Activated CD8-positive, alpha-beta T cell treated with anti-CD3 and anti-CD28 coated beads for 36 hours (primary cell): ENCODE measurements at places on chromosomes 2 and 18. TPM values are rescaled to one million over a fixed set of nuclear protein-coding genes. Genes with fewer than 3 reads are reported as not detected.

DNA sequence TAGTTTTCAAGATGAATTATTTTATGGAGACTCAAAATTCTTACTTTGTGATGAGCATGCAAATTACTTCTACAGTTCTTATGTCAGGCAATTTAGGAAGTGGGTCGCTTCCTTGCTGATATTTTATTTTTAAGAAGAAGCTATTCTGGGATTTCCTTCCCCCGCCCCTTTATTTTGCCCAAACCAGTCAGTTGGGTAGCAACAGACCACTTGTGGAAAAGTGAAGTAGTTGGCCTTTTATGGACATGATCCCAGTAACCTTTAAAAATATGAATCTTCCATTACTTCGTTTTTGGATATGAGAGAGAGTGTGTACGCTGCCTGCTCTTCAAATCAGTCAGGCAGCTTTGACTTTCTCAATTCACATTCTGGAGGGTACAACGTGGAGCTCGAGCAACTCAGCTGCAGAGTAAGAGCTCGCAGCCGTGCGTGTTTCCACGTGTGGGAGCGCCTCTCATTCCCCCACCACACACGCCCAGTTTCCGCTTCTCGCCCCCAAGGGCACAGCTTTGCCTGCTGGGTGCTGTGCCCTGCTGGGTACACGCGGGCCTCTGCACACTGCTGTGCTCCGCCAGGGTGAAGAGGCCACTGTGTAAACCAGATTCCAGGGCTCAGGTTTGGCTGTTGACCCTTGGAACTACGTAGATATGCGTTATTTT lies 92.6 kb downstream of the ITGB1BP1 start:
- H3K27ac ChIP-seq, result no peak overlapping the region
- DNase-seq, result no peak
- H3K4me3 ChIP-seq, result no peak overlapping the region
- H3K27me3 ChIP-seq, result peaks cover 3% of the 10 kb centered on the region
- H3K36me3 ChIP-seq, result no peaks in the 10 kb centered on the region
- H3K4me1 ChIP-seq, result no peaks in the 10 kb centered on the region

CFAP65 gene
- not detected for total RNA-seq

GRCh38 chr2:20072436-20073158 lies 21.2 kb upstream of the LAPTM4A start:
- no peaks in the 10 kb centered on the region for H3K36me3 ChIP-seq
- peaks cover 9% of the 10 kb centered on the region for H3K27me3 ChIP-seq
- H3K27ac ChIP-seq, result no peak overlapping the region
- H3K4me3 ChIP-seq, result no peak overlapping the region

TMEM131 gene
- total RNA-seq, result 24.2 TPM

GRCh38 chr2:25411281-25411680 lies 69.6 kb upstream of the DNMT3A start:
- H3K4me1 ChIP-seq, result no peaks in the 10 kb centered on the region
- no peak overlapping the region for H3K4me3 ChIP-seq
- no peak for DNase-seq
- H3K27me3 ChIP-seq, result no peaks in the 10 kb centered on the region

DNA sequence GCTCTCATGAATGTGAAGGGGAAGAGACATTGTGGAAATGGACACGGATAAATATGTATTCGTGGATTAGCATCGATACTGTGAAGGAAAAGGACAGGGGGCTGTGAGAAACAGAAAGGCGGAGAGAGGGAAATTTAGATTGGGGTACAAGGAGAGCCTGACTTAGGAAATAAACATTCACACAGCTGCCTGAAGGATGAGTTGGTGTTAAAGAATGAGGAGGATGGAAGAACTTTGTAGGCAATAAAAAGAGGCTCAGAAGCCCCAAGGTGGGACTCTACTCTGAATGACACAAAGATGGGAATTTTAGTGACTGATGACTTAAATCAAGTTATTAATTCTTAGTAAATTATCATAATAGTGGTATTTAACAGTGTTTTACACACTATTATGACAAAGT lies 10.1 kb downstream of the MYO1B start:
- H3K27ac ChIP-seq, result no peak overlapping the region
- DNase-seq, result no peak
- no peak overlapping the region for H3K4me3 ChIP-seq
- no peaks in the 10 kb centered on the region for H3K36me3 ChIP-seq

GRCh38 chr2:60925994-60926740 lies 44.8 kb downstream of the REL start:
- no peak for DNase-seq
- H3K36me3 ChIP-seq, result peaks cover 59% of the 10 kb centered on the region
- no peak overlapping the region for H3K4me3 ChIP-seq
- H3K27ac ChIP-seq, result no peak overlapping the region
- H3K27me3 ChIP-seq, result no peaks in the 10 kb centered on the region

DNA sequence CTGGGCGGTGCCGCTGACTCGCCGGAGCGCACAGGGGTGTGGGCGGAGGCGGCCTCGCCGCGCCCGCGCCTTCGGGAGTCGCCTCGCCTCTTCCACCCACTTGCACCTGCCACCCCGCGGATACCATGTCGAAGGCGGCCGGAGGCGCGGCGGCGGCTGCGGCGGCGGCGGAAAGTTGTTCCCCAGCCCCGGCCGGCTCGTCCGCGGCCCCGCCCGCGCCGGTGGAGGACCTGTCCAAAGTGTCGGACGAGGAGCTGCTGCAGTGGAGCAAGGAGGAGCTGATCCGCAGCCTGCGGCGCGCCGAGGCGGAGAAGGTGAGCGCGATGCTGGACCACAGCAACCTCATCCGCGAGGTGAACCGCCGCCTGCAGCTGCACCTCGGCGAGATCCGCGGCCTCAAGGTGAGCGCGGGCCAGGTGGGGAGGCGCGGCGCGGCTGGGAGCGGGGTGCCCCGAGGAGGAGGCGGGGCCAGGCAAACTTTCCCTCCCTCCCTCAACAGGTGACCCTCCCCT lies 766 bp downstream of the CCDC85A start:
- H3K4me1 ChIP-seq, result peaks cover 6% of the 10 kb centered on the region
- peak; percentile 12 for DNase-seq
- H3K4me3 ChIP-seq, result no peak overlapping the region
- H3K27me3 ChIP-seq, result peaks cover 39% of the 10 kb centered on the region
- H3K27ac ChIP-seq, result no peak overlapping the region
- no peaks in the 10 kb centered on the region for H3K36me3 ChIP-seq

CCDC150 gene
- 10.4 TPM for total RNA-seq

GPR45 gene
- not detected for total RNA-seq

DNA sequence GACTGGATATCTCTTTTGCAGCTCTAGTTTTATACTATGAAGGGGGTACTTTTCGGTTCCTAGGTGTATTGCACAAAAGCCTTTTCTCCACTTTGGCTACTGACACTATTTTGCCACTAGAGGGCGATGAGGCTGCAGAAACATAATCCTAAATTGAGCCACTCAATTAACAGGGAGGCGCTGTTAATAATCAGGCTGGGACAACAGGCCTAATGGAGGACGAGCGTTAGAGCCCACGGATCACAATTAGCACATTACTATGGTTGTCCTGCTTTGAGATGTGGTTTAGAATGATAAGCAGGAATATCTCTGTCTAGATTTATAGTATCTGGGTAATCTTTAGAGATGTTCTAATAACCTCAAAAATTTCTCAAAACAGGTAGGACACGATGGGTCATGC lies 62.2 kb upstream of the PMAIP1 start:
- peaks cover 7% of the 10 kb centered on the region for H3K4me1 ChIP-seq
- H3K27me3 ChIP-seq, result no peaks in the 10 kb centered on the region
- no peak overlapping the region for H3K27ac ChIP-seq
- H3K36me3 ChIP-seq, result no peaks in the 10 kb centered on the region

DNA sequence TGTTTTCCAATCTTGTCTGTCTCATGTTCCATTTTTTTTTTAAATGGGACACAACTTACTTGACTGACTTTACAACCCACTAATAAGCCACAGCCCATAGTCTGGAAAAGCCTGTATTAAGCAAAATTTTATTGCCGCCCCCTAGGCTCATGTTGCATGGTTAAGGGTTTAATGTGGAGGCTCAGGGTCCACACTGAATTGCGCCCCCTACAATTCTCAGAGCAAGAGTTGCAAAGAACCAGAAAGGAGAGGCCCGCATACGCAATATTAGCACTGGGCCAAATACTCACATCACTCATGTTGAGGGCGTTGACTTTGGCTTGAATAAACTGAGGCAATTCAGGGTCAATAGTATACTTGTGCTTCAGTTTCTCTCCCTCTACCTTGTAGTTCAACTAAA lies 65.5 kb downstream of the NEB start:
- no peak for DNase-seq

DYNAP gene
- not detected for total RNA-seq

GRCh38 chr2:224847961-224848850 lies 132.0 kb upstream of the CCDC195 start:
- DNase-seq, result no peak
- peaks cover 15% of the 10 kb centered on the region for H3K4me1 ChIP-seq
- no peak overlapping the region for H3K27ac ChIP-seq
- H3K4me3 ChIP-seq, result no peak overlapping the region

DNA sequence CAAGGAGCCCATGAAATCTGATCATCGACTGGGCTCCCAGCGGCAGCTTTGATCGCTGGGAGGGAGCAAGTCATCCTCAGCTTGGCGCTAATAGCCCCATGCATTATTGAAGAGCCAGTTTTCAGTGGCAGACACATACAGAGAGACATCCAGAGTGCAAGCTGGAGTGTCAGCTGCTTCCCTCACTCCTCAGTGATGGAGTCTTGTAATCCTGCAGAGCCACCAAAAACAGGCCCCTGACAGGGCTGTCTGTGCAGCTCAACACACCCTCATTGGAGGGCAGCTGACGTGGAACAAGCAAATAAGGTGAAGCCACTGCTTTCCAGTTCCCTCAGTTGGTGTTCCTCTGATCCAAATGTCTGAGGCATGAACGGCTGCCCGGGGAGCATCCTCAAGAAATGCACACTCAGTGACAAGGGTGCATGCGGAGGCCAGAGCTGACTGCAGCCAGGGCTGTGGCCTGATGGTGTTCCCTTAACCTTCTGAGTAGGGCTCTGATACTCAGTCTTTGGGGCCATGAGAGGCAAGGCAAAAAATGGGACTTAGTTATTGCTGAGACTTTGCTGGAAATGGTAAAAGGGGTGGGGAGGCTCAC lies 97.4 kb downstream of the RHOB start:
- no peaks in the 10 kb centered on the region for H3K36me3 ChIP-seq
- no peaks in the 10 kb centered on the region for H3K27me3 ChIP-seq
- no peaks in the 10 kb centered on the region for H3K4me1 ChIP-seq
- no peak overlapping the region for H3K27ac ChIP-seq

GPC1 gene
- 0.83 TPM for total RNA-seq

GRCh38 chr2:128686497-128686859 lies 367.8 kb upstream of the HS6ST1 start:
- H3K27ac ChIP-seq, result no peak overlapping the region
- no peak overlapping the region for H3K4me3 ChIP-seq
- peaks cover 3% of the 10 kb centered on the region for H3K4me1 ChIP-seq
- no peaks in the 10 kb centered on the region for H3K27me3 ChIP-seq
- no peaks in the 10 kb centered on the region for H3K36me3 ChIP-seq
- peak; percentile 9 for DNase-seq

GRCh38 chr2:84126530-84126929 lies 332.6 kb downstream of the SUCLG1 start:
- no peak overlapping the region for H3K4me3 ChIP-seq
- H3K4me1 ChIP-seq, result no peaks in the 10 kb centered on the region
- peaks cover 7% of the 10 kb centered on the region for H3K27me3 ChIP-seq
- no peaks in the 10 kb centered on the region for H3K36me3 ChIP-seq

GRCh38 chr2:126658905-126659561 lies 3.1 kb downstream of the GYPC start:
- peak; percentile 87 for DNase-seq
- peak overlapping the region; percentile 94 for H3K27ac ChIP-seq
- H3K4me3 ChIP-seq, result peak overlapping the region; percentile 97

ZNF804A gene
- total RNA-seq, result not detected

TWSG1 gene
- 13.3 TPM for total RNA-seq

CCL20 gene
- 5.3 TPM for total RNA-seq

DNA sequence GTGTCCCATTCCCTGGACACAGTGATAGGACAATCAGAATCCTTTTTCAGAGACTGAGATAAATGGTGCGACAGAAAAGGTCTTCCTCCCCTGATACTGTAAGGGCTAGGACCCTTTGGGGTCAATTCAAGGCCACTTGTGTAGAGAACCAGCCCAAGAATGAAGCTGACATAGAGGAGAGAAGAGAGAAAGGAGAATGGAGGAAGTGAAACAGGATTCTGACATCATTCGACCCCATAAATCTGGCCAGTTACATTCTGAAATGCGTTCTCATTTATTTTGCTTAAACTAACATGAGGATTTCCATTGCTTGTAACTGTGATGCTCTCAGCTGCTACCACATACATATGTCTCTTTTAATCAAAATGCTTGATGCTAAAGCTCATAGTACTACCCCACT lies 148.1 kb downstream of the TMEM163 start:
- H3K36me3 ChIP-seq, result no peaks in the 10 kb centered on the region
- H3K27ac ChIP-seq, result no peak overlapping the region
- peaks cover 2% of the 10 kb centered on the region for H3K27me3 ChIP-seq
- no peak for DNase-seq
- no peak overlapping the region for H3K4me3 ChIP-seq

DNA sequence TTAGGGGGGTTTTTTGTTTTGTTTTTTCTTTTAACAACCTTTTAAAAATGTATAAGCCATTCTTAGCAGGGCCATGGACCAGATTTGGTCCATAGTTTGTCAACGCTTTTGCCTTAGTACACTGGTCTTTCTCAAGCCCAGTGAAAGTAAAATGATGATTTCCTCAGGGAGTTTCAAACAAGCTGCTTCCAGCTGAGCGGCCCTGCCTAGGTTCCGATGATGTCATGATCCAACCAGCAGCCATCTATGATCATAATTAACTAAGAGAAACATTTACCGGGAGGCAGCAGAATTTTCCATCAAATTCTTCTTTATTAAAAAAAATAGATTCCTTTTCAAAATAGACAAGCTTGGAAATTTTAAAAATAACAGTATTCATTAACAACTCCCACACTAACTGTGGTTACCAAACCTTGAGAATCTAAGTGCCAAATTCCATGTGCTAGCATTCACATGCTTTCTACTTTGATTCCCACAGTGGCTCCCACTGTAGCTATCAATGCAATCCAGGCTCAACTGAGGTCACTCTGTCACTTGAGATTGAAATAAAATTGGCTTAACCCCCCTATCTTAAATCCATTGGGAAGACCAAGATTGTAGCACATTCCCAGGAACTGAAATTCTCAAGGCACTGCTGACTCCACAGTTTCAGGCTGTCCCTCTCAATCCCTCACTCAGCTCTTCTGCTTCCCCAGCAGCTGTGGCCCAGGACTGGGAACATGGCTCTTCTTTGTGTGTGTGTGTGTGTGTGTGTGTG lies 148.9 kb downstream of the RNF152 start:
- no peaks in the 10 kb centered on the region for H3K27me3 ChIP-seq
- no peak overlapping the region for H3K4me3 ChIP-seq
- no peak for DNase-seq

GKN2 gene
- not detected for total RNA-seq

GRCh38 chr2:12712881-12713280 lies 3.9 kb upstream of the TRIB2 start:
- H3K4me1 ChIP-seq, result peaks cover 39% of the 10 kb centered on the region
- no peaks in the 10 kb centered on the region for H3K36me3 ChIP-seq
- no peak for DNase-seq
- no peak overlapping the region for H3K27ac ChIP-seq
- H3K4me3 ChIP-seq, result no peak overlapping the region
